Ecto neural progenitor cell (in vitro differentiated cells): ENCODE measurements at places on chromosomes 2 and 18.

DNA sequence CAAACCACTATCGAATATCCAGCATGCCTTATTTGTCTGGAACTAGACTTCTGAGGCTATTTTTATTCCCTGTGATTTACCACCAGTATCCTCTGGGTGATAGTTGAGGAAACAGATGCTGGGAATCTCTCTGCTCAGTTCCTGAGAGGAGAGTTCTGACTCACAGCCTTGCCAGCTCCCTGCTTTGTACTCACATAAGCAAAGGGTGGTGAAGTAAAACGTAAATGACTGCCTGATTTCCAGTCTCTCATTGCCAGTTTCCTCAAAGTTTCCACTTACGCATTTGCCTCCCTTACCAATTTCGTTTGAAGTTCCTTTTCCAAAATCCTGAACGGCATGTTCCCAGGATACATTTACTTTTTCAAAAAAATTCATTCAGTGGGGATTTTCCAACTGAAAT lies 69.2 kb upstream of the HNRNPA3 start:
- no peak for DNase-seq

DNA sequence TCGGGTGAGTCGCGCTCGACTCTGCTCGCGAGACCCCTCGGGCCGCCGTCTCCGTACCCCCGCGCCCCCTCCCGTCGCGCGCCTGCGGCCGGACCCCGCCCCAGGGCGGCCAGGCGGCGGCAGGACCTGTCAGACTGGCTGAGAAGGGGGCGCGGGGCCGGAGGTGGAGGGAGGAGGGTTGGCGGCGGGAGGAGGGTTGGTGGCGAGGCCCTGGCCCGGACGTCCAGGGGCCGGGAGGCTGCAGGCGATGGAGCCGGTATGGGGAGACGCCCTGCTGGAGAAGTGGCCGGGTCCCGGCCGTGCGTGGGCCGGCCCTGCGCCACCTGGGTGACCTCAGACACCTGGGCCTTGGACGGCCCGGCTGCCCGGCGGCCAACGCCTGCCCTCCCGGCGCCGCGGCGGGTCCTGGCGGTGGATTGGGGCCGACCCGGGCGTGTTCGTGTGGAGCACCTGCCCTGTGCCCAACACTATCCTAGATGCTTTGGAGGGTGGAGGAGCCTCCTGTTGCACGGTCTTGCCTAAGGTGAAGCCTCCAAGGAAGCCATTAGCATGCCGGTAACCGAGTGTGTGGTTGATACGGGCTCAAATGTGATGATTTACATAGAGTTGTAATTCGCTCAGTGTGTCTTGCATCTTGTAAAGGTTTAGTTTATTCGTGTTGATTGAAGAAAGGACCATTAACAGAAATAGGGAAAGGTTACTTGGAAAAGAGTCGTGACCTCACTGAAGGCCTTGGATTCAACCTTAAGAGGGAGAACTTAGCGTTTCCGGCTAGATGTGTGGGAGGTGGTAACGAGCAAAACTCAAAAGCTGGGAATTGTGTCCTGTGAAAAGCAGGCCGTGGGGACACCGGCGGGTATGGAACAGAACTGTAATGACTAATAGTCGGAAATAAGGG lies 550 bp downstream of the MYL12B start:
- no peak for DNase-seq

- no peak for DNase-seq
Measured at GRCh38 chr18:5276947-5277346, 18.6 kb downstream of the ZBTB14 start.

GRCh38 chr2:239706367-239706766 lies 305.5 kb upstream of the HDAC4 start:
- peak; percentile 49 for DNase-seq

GRCh38 chr2:8243748-8244400 lies 438.0 kb upstream of the ID2 start:
- DNase-seq, result no peak

GRCh38 chr2:236968880-236969534 lies 116.7 kb upstream of the COPS8 start:
- DNase-seq, result no peak
